ENCODE measurements at places on chromosomes 5 and 9.

DNA sequence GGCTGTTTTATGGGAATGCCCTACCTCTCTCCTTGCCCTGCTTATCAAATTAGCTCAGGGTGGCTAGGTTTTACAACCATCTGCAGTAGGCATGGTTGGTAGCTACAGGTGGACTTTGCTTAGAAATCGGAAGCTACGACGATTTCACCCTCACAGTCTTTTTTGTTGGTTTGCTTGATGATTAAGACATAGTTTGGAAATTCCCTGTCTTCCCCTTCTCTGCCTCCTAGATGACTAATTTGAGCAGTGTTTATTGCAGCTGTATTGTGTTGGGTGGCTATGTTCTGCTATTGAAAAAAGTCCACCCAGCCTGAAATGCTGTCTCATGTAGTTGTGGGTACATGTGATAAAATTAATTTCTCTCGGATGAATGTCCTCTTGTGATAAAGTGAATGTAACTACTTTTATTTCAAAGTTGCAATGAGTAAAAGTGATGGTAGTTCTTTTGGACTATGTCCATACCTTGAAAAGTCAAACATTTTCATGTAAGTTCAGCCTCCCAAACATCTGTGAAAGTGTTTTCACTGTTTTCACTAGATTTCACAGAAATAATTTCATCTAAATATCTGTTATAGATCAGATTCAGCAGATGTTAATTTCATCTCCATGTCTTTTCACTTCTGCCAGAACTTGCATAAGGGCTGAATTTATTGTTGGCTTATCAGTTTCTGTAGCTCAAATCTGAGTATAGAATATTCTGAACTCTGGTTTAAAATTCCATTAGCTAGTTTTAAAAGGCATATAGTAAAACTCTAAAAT lies 37.3 kb upstream of the FYB1 start:
- no peak for DNase-seq

DNA sequence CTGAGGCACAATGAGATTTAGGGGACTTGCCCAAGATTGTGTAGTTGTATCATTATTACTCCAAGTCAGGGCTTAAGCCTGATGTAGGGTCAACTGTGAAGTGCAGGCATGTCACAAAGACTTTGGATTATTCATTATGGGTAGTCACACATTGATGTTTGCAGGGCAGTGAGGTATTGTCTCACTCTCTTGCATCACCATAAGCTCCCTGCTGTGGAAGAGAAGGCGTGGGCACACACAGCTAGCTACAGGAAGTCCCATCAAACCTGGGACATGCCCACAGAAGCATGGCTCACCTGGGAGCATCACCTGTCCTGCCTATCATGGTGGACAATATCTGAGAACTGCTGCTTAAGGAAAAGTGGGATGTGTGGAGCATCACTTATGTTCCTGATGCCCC lies 42.1 kb downstream of the TMOD1 start:
- DNase-seq = no peak

- DNase-seq = no peak
Measured at GRCh38 chr5:167081561-167081960, 1209.9 kb upstream of the WWC1 start.

DNA sequence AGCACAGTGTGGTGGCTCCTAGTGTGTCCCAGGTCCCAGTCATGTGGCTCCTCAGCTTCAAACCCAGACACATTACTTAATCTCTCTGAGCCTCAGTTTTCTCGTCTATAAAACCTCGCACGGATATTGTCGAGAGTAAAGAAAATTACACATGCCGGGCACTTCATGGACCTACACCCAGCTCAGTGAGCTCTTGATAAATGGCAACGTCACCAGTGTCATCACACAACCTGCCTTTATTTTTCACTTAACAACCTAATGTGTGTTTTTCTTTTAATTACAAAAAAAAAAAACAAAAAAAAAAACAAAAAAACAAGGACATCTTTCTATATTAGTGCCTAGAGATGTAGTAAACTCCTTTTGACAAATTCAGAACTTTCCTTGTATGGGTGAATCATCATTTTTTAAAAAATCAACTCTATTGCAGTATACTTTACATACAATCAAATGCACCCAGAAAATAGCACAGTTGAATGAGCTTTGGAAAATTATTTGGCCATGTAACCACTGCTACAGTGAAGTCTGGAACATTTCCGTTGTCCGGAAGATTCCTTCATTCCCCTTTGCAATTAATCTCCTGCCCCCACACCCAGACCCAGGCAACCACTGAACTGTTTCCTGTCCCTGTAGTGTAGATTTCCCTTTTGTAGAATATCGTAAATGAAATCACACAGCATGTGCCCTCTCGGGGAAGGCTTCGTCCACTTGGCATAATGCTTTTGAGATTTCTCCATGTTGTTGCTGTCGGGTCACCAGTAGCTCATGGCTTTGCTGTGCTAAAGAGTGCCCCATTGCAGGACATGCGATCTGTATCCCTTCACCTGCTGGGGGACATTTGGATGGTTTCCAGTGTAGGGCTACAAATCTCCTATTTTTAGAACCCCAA lies 100.4 kb upstream of the LARP1 start:
- DNase-seq = no peak

DNA sequence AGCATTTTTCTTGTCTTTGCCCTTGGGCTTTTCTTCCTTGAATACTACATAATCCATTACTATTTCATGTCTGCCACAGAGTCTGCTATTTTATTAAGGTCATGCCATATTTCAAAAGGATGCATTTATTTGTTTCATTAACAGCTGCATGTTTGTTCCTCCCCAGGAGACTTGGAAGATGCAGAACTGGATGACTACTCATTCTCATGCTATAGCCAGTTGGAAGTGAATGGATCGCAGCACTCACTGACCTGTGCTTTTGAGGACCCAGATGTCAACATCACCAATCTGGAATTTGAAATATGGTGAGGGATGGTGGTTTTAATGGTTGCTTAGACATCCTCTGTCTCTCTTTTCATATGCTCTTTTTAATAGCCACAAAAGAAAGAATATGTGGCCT lies 4.0 kb downstream of the IL7R start:
- no peak for DNase-seq

DNA sequence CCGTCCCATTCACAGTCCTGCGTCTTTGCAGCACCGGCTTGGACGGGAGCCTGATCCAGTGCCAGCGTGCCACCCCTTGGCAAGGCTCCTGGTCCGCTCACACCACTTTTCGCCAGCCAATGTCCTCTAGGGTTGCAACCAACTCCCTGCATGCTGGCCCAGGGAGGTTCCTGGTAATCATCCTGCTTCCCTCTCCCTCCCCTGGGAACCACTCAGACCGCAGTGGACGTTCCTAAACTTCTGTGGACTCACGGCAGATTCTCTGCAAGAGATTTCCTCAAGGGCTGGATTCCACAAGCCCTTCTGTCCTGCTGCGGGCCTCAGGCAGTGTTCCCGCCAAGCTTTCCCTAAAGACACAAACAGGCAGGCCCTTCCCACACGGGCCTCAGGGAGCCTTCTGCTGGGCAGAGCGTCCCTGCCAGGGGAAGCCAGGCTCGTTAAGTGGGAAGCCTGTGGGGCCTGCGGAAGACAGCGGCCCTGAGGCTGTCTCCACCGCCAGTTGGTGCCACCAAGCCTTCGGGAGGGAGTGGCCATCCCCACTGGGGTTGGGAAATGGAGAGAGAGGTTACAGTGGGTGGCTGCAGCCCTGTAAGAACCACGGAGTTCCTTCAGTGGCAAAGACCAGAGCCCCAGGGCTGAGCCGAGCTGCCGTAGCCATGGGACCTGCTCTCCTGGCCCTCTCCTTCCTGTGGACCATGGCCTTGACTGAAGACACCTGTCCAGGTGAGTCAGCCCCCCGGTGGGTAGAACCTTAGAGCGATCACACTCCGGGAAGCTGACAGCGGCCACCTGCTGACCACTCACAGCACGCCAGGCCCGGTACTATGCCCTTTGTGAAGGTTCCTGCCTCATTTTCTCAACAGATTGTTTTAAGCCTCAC lies 16.4 kb upstream of the FCN2 start:
- DNase-seq = no peak
